ENCODE measurements at places on chromosomes 5 and 9.
A peak's percentile ranks its signal among the peaks of the same experiment; 100 is the strongest.

DNA sequence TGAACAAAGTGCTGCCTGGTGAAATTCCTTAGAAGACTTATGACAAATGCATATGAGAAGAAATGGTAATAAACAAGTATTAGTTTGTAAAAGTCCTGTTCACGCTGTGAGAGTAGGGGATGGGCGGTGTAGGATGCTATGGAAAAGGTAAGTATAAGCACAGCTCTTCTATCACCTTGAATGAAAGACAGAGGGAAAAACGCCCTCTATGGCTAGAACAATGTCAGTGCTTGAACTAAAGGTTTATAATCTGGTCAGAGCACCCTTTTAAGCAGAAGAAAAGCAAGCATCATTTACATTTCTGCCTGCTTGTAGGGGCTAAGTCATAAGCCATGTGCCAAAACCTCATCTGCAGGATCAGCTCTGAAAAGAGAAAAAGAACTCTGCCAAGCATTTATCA is 115.2 kb downstream of the LHFPL2 start:
- DNase-seq = no peak

GRCh38 chr5:169667896-169668674 is 31.0 kb downstream of the DOCK2 start:
- DNase-seq = no peak

- no peak for DNase-seq
Observed at GRCh38 chr9:117777823-117778222, 73.6 kb downstream of the TLR4 start.

DNA sequence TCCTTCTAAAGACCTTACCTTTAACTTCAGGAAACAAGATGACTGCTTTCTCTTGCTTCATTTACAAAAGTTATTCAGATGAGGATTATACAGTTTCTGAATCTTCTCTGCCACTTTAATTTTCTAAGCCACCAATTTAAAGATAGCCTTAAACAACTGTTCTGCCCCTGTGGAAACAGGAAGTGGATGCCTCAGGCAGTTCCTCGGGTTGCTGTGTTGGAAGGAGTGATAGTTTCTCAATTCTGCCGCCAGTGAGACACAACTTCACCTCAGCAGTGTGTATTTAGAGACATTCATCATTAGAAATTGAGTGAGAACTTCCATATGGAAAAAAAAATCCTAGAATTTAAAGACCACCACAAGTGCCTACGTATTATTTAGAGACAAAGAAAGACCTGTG is 475.1 kb upstream of the WWC1 start:
- no peak for DNase-seq

DNA sequence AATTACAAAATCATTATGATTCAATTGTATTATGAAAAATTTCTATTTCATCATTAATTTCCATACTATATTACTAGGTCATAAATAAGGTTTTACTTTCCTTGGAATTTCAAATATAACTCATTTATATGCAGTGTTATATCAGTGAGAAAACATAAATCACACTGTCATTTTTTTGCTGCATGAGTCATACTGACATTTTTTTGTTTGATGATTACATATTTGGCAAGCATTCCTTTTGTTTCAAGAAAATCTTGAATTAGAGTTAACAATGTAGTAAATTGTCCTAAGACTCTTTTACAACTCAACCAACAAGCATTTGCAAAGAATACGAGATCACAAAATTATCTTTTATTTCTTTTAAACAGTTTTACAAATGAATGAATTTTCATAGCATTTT is 298.4 kb upstream of the SEMA6A start:
- DNase-seq = peak; percentile 2

GRCh38 chr9:98943682-98944056 is at the start of gene COL15A1:
Gene COL15A1, plus strand, starts transcription at chr9:98943907. Its CDS starts 155 bp downstream, at chr9:98944062.
- DNase-seq = no peak

DNA sequence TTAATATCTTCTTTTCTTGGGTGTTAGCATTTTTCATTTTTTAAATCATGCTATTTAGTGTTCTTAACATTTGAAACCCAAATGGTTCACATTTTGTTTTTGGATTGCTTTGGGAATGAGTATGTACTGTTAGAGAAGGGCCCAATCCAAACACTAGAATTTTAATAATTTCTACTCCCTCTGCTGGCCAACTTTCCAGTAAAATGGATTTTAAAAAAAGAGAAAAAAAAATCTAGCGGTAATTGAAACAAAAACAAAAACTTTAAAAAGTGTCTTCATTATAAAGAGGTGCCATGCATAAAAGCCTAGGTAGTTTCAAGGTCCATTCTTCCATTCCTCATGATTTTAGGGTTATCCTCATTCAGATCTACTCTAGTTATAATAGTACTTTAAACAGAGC is 32.1 kb upstream of the RICTOR start:
- DNase-seq = no peak

DNA sequence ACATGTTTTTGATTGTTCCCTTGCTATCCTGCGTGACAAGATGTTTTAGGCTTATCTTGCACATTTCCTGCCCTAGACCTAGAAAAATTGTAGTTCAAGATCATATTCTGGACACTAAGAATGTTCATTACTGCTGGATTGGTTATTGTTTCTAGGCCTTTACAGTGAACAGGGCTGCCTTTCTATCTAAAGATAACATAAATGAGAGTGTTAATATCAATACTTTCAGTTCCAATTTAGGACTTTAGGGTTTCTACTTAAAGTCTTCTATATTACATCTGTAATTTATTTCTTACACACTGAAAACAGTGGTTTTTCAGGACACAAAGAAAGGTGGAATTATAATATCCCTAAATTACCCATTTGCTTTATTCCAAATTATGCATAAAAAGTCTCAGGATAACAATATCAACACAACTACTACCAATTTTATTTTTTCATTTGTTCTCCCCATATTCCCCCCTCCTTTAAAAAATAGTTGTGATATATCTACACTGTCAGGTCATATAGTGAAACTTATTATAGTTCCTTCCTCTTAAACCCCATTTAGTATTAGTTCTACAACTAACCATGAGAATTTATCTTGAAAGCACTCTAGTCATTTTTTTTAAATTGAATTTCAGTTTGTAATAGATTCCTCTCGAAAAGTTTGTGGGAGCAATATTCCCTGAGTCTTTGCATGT is 293.9 kb upstream of the RIOK2 start:
- DNase-seq = no peak

DNA sequence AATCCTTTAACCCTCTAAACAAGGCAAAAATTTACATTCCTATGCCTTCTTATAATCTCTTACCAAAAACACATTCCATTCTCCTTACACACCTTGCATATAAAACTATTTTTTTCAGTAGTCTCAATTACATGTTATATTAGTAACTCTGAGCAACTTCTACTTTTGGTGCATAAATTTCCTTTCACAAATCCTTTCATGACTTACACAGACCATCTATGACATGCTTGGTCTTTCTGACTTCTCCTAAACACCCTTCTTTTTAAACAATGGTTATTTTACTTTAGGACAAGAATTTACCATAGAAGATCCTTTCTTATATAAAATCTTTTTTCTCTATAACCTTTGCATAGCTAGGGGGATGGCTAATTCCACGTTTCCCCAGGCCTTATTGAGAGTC is 208.0 kb upstream of the ARRDC3 start:
- peak; percentile 20 for DNase-seq

- no peak for DNase-seq
Observed at GRCh38 chr5:79573983-79574890, 38.0 kb upstream of the TENT2 start.

DNA sequence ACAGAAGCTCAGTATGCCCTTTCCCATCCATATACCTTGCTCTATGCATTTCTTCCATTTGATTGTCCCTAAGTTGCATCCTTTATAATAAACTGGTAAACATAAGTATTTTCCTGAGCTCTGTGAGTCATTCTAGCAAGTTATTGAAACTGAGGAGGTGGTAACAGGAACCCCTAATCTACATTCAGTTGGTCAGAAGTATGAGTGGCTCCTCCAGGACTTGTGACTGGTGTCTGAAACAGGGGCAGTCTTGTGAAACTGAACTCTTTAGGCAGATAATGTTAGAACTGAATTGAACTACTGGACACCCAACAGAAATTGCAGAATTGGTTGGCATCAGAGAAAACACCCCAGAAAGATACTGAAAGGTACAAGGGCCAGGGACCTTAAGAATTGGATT is 133.1 kb upstream of the POU5F2 start:
- no peak for DNase-seq

DNA sequence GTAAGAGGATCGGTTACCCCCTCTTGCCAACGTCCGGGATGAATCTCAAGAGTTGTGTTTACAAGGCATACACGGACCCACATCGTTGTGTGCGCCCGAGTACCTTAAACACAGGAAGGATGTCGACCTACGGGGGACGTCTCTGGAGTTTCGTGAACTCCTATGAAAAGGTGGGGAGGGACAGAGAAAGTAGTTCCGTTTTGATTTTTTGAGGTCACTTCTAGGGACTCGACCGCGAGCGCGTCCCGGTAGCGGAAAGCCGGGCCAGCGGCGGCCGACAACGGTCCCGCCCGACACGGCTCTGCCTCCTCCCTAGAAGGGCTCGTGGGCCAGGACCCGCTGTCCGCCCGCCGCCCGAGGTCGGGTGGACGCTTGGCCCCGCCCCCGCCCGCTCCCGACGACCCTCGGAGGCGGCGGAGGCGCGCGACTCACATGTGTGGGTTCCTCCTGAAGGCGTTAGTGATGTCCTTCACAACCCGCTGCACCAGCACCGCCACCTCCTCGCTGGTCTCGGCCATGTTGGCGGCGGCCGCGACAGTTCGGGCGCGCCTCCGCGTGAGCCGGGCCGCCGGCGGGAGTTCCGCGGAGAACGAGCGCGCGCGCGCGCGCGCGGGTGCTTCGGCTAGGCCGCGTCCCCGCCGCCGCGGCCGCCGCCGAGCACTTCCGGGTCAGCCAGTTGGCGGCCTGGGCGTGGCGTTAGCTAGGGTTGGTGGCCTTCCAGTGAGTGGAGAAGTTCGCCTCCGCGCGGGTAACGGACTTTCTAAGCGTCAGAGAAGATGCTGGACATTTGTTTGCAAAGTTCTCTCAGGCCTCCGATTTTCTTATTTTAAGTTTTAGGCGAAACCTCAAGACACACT is at the start of gene PTAR1:
Gene PTAR1 (minus strand): TSS at position 591 of the 857 bp plus-strand sequence. CDS start 73 bp downstream, at position 518.
- peak; percentile 54 for DNase-seq

DNA sequence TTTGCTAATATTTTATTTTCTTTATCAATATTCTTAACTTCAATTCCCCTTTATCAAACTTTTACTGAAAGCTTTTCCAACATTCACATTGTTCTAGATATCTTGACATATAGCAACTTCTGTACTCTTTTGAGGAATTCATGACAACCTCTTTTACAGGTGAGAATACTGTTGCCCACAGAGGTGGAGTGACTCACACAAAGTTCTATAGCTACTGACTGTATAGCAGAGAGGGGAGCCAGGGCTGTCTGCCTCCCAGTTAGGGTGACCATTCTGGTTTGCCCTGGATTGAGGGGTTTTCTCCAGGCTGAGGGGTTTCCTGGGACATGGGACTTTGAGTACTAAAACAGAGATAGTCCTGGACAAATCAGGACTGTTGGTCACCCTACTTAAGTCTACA is 16.2 kb downstream of the SEC61B start:
- DNase-seq = no peak

GRCh38 chr5:135432113-135432512 is 15.0 kb downstream of the DCANP1 start:
- no peak for DNase-seq

DNA sequence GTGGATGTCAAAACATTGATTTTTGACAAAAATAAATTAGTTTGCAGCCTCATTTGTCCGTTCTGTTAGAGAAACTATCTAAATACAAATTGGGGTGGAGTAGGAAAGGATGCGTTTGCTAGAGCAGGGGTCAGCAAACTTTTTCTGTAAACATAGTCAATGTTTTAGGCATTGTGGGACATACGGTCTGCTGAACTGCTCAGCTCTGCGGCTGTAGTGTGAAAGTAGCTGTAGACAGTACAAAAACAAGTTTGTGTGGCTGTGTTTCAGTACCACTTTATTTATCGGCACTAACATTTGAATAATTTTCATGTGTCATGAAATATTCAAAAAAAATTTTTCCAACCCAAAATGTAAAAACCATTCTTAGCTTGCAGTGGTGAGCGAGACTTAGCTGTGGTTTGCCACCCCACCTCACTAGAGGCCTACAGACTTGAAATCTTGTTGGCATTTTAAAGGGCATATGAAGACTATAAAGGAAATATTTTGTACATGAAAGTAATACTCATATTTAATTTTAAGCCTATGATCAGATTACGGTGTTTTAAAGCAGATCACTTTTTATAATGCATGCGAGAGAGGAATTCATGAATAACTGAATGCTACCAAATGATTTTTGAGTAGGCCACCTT is 151.0 kb upstream of the PCA3 start:
- no peak for DNase-seq

DNA sequence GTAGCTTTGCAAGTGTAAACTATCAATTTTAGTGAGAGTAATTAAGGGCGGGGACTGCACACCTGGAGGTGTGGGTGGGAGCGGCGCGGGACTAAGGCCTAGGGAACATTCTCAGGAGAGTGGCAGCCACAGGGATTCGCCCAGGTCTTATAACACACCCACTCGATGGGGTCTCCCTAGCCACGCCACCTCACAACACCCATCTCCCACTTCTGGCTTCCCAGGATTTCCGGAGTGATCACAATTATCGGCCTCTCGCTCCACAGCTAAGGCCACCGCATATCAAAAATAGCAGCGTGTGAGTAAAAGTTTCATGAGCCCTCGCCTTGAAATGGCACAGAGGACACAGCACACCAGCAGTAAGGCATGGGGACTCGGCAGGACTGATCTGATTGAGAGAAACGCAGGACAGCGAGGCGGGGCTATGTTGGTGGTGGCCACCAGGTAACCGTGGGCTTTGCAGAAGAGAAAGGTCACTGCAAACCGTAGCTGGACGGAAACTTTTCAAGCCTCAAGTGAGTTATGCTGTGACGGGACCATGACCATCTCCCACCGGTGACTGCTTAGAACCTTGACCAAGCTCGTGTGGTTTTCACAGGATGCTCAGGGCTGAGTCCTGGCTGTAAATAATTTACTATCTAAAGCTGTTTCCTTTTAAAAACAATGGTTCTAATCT is 1.1 kb upstream of the LPAR1 start:
- DNase-seq = no peak

DNA sequence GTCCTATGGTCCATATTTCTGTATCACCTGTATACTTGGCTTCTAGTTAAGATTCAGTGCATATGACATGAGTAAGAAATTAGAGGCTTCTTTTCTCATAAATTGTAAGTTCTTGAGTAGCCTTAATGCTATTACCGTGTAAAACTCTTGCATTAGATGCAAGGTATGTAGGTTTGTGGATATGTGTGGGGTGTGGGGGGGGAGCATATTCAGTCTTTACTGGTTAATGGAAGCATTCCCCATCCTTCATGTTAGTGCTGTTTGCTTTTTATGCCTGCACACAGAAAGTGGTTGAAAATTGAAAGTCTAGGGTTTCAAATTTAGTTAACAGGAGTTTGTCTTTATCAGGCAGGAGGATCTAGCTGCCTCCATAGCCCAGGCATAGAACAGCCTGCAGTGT is 16.1 kb downstream of the RAI14 start:
- no peak for DNase-seq

DNA sequence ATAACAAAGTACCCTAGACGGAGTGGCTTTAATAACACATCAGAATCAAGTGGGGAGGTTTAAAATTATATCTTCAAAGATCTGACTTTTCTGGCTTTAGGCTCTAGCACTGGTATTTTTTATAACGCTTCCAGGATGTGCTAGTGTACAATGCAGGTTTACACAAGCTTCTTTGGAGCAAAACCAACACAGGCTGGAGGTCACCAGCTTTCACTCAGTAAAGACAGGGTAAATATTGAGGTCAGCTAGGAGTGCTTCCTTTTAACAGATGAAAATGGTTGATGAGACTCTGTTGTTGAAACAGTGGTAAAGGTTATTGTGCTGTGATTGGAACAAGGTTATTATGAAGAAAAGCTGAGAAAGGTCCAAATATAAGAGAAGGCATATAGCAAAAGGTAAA is 414.2 kb downstream of the TAF11L14 start:
- no peak for DNase-seq

- no peak for DNase-seq
Observed at GRCh38 chr9:101477736-101478135, 42.2 kb upstream of the ALDOB start.

All from foreskin keratinocyte (primary cell).